ENCODE measurements at places on chromosomes 12 and 14.
A peak's percentile ranks its signal among the peaks of the same experiment; 100 is the strongest.

DNA sequence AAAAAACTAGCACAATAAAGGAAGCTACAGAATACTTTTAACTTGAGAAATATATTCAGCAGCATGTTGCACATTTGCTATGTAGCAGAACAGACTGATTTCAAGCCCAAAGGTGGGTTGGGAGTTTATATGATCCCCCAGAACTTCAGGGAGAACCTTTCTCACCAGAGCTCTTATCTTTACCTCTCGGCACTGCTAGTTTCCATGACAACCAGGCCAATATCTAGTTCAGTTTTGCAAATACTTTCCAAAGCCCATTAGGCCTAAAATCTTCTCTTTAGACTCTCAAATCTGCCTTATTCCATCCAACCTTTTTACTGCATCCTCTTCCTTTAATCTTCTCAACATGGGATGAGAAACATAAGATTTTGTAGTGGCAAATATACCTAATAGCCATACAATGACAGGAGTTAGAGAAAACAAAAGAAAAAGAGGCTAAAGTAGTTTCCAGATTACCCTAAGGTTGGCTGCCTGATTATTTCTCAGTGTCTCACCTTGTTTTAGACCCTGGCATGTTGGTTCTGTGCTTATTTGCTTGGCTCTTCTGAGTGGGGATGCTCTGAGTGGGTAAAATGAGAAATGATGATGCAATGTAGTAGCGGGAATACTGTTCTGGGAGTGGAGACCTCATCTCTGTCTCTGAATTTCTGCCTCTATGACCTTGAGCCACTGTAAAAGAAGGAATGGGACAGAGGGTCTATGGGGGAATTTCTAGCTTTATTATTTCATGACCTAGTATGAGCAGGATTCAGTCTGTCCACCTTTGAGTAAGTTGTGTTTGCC, 427.6 kb upstream of the STXBP6 start:
- no peak for DNase-seq

- DNase-seq, result no peak
Measured at GRCh38 chr12:99282086-99282485, 365.5 kb upstream of the GARIN6 start.

GRCh38 chr12:53198486-53199110, 8.5 kb downstream of the ITGB7 start:
- DNase-seq, result no peak

DNA sequence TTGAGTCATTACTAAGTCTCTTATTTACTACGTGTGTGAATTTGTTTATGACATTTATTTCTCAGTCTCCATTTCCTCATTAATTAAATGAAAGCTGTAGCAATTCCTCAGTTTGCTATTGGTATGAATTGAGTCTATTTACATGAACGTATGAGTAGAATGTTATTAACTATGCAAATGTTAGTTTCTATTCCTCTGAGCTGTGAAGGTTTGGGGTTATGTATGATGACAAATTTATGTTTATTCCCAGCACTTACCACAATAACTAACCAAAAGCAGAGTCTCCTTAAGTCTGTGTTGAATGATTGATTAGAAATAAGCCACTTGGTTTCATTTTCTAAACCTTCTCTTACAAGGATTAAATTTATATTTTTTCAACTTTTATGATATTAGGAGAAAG, 1340.9 kb downstream of the FSCB start:
- no peak for DNase-seq

DNA sequence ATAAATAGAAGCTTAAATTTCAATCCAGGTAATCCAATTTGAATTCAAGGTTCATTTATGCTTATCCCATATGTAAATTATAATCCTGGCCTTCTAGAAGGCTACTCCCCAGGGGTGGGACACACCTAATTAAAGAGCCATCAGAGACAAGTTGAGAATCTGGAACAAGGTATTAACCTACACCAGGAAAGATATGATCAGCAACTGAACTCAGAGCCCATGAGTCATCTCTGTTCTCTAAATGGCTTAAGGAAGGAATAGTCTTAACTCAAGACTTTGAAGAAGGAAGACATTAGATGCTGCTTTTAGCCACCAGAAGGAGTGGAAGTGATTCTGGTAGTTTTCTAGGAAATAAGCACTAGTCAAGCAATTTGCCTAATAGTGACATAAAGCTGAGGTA, 88.0 kb downstream of the KIF21A start:
- no peak for DNase-seq

DNA sequence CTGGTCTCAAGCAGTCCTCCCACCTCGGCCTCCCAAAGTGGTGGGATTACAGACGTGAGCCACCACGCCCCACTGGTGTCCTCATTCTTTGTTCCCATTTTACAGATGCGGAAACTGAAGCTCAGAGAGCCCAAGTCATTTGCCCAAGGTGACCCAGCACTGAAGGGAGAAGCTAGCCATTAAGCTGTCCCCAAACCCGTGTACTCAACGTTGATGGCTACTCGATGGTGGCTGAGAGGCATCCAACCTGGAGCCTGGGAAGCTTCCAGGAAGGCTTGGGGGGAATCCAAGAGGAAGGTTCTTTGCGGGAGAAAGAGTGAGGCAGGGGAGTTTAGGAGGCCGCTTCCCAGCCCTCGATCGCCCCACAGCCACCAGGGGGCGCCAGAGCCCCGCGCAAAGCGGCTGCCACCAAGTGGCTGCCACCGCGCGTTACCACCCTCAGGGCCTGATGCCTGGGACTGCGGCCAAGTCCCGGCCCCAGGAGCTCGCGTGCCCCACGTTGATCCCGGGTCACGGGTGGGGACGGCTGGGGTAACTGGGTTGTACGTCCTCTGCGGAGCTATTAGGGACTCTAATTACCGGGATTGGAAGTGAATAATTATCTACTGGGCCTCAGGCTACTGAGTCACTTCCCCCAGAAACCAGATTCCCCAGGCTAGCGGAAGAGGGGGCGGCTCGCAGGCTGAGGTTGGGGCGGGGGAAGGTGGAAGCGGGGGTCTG, 8.8 kb upstream of the SH2B3 start:
- DNase-seq, result peak; percentile 85

GRCh38 chr12:131487388-131488124, 223.3 kb upstream of the SFSWAP start:
- no peak for DNase-seq

- DNase-seq, result no peak
Measured at GRCh38 chr14:26597589-26598080, at the start of gene NOVA1. NOVA1 (minus strand) TSS chr14:26598033; CDS start chr14:26597436, 597 bp downstream.

GRCh38 chr12:121974026-121974985, 47.4 kb upstream of the BCL7A start:
- DNase-seq, result no peak

GRCh38 chr12:132163911-132164288, 19.6 kb downstream of the NOC4L start:
- no peak for DNase-seq

- no peak for DNase-seq
Measured at GRCh38 chr12:2535583-2536204, 259.1 kb upstream of the FKBP4 start.

GRCh38 chr14:87018294-87018693, 974.7 kb downstream of the GALC start:
- DNase-seq, result no peak

DNA sequence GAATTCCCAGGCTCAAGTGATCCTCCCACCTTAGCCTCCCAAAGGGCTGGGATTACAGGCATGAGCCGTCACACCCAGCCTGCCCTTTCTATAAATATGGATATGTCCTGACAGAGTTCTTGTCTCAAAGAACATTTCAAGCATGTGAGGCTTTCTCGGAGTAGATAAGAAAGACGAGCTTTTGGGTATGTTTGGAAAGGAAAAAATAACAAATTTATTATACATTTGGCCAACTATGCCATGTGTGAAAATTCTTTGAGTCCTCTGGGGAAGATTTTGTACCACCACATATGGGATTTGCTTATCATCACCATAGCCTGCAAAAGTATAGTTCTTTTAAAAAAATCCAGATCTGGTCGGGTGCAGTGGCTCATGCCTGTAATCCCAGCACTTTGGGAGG, 23.7 kb upstream of the MYBPC1 start:
- no peak for DNase-seq

- DNase-seq, result peak; percentile 38
Measured at GRCh38 chr12:19196959-19197630, 67.6 kb downstream of the PLEKHA5 start.

- no peak for DNase-seq
Measured at GRCh38 chr12:85092814-85093370, 56.7 kb downstream of the LRRIQ1 start.

DNA sequence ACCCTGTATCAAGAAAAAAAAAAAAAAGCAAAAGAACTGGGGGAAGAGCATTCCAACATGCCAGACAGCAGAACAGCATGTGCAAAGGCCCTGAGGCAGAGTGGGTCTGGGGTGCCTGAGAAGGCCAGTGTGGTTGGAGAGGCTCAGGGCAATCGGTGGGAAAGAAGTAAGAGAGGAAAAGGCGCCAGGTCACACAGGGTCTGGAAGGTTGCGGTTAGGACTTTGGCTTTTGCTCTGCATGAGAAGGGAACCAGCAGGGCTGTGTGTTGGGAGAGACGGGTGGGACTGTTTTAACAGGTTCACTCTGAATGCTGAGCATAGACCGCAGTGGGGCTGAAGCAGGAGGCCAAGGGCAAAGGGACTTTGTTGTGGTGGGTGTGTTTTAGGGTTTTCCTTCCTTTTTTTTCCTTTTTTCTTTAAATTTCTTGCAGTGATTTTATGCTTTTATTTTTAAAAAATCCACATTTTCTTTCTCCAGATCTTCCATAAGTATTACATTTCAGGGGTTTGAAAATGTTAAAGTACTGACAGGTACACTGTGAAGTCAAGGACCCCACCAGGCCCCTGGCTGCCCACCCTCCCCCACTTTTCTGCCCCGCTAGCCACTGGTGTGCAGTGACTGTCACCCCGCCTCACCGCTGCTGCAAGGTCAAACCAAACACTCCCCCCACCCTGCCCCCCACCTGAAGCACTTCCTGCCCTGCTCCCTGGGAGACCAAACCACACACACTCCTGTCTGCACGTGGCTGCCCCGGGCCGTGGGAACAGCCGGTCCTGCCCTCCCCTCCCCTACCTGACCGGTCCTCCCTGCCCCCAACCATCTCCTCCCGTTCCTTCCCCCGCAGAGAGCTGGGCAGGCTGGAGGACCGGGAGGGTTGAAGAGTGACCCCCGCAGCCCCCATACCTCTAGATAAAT, 30.0 kb downstream of the DTX1 start:
- no peak for DNase-seq

DNA sequence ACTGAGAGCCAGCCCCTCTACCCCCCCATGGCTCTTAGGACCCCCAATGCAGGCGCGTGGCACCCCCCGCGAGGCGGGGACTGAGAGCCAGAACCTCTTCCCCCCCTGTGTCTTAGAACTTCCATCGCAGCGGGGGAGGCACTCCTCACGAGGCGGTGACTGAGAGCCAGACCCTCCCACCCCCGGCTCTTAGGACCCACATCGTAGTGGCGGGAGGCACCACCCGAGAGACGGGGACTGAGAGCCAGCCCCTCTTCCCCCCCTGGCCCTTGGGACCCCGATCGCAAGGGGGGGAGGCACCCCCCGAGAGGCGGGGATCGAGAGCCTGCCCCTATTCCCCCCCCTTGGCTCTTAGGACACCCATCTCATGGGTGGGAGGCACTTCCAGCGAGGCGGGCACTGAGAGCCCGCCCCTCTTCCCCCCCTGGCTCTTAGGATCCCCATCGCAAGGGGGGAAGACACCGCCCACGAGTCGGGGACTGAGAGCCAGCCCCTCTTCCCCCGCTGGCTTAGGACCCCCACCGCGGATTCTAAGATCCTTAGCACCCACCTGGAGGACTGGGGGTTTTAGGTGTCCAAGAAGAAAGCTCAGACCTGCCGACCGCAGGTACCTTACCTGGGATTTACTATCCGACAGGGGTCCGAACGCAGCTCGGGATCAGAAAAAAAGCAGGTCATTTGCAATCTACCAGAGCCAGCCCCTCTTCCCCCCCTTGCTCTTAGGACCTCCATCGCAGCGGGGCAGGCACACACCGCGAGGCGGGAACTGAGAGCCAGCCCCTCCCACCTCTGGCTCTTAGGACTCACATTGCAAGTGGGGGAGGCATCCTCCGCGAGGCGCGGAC, 44.9 kb downstream of the DDX11 start:
- DNase-seq, result peak; percentile 6

DNA sequence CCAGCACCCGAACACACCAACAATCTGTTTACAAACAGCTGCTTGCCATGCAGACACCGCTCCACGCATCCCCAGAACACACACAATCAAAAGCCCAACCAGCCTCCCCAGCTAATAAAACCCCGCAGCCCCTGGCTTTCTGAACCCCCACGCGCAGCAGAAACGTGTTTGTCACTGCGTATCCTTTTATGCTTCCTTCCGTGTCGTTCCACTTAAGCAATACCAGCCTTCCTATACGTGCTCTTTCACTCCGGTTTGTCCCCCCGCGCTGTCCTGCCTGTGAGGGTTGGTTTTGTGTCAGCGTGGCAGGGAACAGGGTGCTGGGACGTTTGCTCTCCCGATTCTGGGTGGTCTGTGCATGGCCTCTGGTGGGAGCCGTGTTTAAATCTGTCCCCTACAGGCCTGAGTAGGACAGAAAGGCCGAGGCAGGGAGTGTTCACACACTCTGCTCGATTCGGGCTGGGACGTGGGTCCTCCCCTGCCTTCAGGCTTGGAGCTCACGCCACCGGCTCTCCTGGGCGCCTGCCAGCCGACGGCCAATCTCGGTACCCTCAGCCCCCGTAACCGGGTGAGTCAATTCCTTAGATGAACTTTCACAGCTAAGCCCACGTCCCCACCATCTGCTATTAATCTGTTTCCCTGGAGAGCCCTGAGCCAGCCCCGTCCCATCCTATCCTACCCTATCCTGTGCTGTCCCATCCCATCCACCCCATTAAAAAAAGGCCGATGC, 60.0 kb downstream of the NOC4L start:
- DNase-seq, result no peak

- no peak for DNase-seq
Measured at GRCh38 chr12:129827102-129827865, 76.5 kb downstream of the TMEM132D start.

DNA sequence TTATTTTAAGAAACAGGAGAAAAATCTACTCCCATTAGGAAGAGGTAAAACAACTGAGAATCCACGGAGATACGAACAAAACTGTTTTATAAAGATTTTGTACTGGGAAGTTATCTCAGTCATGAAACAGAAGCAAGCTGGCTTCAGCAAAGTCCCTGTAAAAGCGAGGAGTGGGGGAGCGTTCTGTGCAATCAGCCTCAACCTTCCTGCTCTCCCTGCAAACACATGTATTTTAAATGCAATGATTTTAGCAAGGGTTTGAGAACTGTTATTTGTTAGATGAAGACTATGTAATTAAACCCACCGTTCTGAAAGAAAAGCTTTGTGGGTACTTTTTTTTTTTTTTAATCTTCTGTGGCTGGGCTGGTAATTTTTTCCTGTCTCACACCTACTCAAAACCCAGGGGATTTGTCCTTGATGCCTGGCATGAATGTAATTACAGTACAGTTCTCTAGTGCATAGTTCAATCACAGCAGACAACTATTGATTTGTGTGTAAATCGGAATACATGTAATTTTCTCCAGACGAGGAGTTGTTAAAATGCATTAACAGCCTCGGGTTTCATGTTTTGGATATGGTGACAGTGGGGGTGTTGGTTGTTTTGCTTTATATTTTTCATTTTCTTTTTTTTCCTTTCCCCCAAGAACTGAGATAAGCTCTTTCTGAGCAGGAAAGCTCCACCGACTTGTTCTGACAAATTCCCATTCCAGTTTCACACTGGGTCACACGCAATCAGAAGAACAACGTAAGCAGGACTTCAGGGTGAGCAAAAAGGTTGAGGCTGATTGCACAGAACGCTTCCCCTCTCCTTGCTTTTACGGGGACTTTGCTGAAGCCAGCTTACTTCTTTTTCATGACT, 153.6 kb downstream of the PHLDA1 start:
- peak; percentile 66 for DNase-seq

GRCh38 chr12:6199531-6200255, 507 bp upstream of the CD9 start:
- no peak for DNase-seq

GRCh38 chr14:24255931-24256711, 6.9 kb downstream of the TGM1 start:
- no peak for DNase-seq

- peak; percentile 4 for DNase-seq
Measured at GRCh38 chr14:86787717-86788116, 1205.3 kb downstream of the GALC start.
